Muscle of leg (tissue), 16 donors: ENCODE measurements at places on chromosomes 2 and 18.

DNA sequence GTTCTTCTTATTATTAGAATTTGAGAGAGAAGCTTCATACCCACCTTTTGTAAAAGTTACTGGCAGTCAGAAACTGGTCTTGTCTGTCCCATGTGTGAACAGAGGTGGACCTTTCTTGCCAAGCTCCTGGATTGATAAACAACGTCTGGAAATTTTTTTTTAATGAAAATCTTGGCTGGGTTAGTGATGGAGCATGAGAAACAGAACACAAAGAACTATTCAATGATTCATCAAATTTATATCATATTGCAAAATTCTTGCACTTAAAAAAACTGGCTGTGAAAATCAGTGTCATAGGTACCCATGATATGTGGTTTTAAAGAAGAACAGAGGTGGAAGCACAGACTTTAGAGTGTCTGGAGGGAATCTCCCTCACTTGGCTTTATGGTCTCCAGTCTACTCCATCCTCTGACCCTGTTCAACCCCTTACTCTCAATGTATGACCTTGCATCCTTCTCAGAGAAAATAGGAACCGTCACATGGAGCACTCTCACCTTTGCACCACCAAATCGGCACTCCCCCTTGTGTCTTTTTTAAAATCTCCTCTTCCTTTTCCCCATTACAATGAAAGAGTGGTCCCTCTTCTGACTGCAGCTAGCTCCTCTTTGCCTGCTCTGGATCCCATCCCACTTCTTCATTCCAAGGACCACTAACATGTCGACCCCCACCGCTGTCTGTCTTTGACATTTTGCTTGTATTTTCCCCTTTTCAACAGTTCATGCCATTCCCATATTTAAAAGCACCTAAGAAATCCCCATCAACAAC lies 58.2 kb downstream of the COPS8 start:
- DNase-seq, result no peak

GRCh38 chr2:112682101-112682500 lies 36.4 kb downstream of the SLC20A1 start:
- no peak for DNase-seq

DNA sequence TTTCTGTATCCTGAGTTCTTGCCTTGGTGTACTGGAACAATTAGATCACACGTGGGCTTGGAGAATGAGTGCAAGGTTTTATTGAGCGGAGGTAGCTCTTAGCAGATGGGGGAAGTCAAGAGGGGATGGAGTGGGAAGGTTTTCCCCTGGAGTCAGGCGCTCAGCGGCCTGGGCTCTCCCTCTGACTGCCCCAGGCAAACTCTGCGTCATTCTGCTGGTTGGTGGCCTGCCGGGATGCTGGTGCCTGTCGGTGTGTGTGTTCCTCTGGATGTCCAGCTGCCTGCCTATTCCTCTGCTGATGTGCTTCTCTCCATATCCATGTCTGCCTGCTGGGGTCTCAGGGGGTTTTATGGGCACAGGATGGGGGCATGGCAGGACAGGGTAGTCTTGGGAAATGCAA lies 111.0 kb downstream of the TRIB2 start:
- DNase-seq, result no peak

- DNase-seq, result no peak
These were observed 26.7 kb downstream of the FBLN7 start for GRCh38 chr2:112164876-112165275.

DNA sequence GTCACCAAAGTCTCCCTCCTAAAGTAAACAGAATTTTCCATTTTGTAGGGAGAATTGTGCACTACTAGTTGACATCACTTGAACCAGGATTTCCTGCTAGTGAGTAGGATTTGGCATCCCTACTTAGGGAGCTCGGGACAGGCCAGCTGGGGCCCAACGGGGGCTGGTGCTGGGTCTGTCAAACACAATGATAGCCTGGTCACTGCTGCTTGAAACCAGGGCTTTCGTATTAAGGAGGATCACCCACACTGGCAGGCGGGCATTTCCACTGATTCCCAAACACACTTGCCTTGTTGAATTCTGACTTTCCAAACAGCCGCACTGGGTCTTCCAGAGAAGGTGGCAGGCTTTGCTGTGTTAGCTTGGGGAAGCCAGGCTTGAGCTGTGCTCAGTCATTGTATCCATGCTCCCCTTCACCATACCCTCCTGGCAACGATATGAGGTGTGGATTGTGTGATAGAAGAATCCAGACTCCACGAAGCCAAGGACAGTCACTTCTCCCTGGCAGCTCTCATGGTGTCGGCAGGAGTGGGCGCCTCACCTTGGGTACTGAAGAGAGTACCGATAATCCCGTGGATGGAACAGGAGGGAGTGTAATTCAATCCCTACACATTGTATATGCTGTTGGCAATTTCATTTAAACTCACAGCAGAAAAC lies 7.5 kb downstream of the GDF7 start:
- DNase-seq, result no peak
